ENCODE measurements at places on chromosomes 16 and 17.

DNA sequence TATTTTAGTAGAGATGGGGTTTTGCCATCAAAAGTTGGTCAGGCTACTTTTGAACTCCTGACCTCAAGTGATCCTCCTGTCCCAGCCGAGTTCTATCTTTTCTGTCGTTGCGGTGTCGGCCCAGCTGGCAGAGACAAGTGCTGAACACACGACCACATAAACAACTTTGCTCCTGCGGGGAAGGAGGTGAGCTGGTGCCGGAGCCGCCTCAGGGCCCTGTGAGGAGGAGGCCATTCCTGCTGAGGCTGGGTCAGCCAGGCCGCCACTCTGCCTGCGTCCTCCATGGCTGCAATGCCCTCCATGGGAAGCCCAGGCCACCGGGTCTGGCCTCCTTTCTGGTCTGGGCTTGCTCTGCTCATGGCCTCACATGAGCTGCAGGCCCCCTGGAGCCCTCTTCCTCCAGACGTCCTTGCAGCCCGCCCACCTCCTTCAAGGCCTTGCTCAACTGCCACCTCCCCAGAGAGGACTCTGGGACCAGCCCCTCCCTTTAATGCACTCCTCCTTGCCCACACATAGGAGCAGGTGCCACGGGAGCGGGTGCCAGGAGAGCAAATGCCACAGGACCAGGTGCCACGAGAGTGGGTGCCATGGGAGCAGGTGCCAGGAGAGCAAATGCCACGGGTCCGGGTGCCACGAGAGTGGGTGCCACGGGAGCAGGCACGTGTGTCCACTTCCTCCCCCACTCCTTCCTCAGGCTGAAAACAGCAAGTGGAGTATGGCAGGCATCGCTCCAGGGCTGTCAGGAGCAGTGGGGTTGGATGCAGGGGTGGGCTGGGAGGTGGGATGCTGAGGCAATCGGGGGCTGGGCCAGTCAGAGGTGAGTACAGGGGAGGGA is 28.4 kb upstream of the CBFA2T3 start:
- no peak for DNase-seq

DNA sequence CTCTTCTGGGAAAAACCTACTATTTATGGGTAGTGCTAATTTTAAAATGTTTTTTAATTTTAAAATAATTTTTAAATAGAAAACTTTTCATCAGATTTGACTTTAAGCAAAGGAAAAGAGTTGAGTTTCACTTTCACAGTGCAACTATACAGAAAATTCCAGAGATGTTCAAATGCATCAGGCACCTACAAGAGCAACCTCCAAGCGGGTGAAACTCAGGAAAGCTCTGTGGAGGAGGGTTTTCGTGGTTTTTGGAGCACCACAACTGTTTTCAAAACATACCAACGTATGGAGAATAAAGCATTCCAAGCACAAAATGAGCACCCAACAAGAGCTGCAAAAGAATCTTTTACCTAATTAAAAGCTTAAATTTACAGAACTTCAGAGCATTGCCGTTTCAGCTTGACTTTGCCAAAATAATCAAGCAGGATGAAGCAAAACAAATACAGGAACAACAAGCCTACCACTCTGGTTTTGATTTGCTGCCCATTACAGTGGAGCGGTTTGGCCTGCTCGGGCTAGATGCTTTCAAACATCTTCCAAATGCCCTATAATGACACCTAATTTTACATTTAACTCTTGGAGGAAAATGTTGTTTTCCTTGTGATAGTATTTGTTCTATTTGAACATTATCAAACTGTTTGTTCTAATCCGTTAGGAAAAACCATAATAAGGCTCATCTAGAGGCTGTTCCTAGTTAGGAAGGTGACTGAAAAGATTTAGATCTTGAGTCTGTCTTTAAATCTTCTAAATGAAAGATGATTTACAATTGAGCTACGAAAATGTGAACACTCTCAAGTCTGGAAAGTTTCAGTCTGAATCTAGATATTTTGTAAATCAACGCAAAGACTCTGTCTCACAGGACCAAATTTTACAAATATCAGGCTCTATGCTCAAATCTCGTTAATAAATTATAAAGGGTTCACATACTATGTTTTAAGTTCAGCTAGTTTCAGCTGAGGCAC is 34.5 kb downstream of the NACA2 start:
- no peak for DNase-seq

DNA sequence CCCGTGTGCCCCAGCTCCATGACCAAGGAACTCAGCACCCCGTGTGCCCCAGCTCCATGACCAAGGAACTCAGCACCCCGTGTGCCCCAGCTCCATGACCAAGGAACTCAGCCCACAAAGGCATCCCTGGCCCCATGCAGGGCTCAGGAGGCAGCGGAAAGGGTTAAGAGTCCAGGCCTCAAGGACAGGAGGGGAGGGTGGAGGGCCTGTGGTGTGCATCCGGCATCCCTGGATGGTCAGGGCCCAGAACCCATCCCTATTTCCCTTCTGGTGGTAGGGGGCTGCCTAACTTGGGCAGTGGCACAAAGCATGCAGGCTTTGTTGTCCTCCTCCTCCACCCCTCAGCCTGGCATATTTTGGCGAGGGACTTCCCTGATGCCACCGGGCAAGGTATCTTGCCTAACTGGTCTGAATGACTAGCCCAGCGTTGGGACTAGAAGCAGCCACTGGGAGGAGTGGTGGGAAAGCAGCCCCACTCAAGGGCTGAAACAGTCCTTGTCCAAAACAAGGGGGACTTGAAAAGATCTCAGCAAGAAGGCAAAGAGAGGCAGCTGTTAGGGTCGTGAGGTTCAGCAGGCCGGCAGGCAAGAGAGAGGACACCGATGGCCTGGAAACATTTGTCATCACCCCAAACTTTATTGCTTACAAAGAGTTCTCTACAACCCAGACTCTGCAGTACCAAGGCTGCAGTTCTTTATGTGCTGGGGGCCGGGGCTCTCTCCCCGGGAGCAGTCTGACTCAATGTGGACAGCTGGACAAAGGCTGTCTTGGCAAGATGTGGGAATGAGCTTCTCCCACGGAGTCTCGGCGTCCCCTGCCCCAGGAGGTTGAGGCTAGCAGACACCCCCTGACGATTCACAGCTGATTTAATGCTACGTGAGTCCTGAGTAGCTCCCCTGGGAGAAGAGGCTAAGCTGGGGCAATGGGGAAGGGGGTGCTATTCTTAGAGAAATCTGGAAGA is 902 bp upstream of the SPATA32 start:
- no peak for DNase-seq

GRCh38 chr16:89094252-89094879 is 714 bp downstream of the ACSF3 start:
- no peak for DNase-seq

- DNase-seq: no peak
Observed at GRCh38 chr17:63290351-63290750, 155.8 kb downstream of the CYB561 start.

- DNase-seq: no peak
Observed at GRCh38 chr16:10205688-10206087, 23.5 kb upstream of the GRIN2A start.

DNA sequence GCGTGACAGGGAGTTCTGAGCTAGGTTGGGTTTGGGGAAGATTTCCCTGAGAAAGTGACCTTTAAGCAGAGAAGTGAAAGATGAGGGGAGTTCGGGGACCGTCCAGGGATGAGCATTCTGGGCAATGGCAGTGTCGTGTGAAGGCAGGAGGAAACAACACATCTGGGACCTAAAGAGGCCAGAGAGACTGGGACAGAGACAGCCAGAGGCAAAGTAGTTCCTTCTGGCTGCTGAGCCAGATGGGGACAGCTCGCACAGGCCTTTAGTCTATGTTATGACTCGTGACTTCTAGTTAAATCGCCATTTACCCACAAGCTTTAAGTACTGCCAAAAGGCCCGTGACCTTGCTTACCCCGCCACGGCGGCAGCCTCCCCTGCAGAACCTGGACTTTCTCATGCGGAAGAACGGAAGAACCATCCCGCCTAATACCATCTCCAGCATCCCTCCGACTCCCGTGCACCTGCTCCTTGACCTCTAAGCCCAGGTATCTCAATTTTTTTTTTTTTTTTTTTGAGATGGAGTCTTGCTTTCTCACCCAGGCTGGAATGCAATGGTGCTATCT is 8.5 kb upstream of the MED11 start:
- no peak for DNase-seq

- no peak for DNase-seq
Observed at GRCh38 chr16:649631-650030, 466 bp downstream of the WDR90 start.

GRCh38 chr16:89422527-89422904 is 67.8 kb downstream of the ANKRD11 start:
- no peak for DNase-seq

- DNase-seq: no peak
Observed at GRCh38 chr16:9885467-9885866, 296.8 kb downstream of the GRIN2A start.

DNA sequence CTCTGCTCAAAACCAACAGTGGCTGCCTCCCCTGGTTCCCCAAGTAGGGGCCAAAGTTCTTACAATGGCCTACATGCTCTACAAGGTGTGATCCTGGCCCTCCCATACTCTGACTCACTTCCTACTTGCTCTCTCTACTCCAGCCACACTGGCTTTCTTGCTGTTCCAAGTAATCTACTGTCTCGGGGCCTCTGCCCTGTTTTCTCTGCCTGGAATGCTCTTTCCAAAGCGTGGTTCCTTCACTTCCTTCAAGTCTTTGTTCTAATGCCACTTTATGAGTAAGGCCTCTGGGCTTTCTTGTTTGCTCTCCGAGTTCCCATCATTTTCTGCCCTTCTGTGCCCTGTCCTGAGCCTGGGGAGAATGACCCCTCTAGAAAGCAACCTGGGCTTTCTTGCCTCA is 4.1 kb upstream of the CDH3 start:
- DNase-seq: no peak

DNA sequence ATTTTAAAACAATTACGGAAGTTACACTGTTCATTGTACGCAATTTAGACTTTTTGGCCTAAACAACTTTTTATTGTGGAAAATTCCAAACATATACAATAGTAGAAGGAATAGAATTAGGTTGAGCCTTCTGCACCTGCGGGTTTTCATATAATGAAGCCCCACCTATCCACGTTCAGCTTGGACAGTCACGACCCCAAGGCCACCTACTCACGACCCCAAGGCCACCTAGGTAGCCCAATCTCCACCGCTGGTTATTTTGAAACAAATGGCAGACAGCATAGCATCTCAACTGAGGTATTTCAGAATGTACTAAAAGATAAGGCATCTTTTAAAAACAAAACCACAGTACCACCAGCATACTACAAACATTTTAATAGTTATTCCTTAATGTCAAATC is 631 bp downstream of the NLRC5 start:
- no peak for DNase-seq
